ENCODE measurements at places on chromosomes 13 and 19.

DNA sequence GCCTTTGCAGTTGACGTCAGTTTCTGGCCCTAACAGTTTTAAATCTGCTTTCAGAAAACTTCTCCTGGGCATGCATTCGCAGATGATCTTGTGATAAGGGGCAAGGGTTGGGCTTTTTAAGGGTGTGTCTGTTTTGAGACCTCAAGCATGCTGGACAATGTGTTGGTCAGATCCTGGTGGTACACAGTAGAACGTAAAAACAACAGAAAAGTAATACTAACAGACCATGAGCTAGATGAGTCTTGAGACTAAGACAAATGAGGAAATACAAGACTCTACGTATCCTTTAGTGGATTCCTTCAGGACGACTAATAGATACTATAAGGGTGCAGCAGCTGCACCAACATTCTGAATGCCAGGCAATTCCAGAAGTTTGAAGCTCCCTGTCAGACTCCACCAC, 237.6 kb downstream of the DNAJC15 start:
- no peaks in the 10 kb centered on the region for H3K27me3 ChIP-seq
- DNase-seq, result no peak
- no peaks in the 10 kb centered on the region for H3K4me1 ChIP-seq
- H3K4me3 ChIP-seq, result no peak overlapping the region
- H3K27ac ChIP-seq, result no peak overlapping the region

DNA sequence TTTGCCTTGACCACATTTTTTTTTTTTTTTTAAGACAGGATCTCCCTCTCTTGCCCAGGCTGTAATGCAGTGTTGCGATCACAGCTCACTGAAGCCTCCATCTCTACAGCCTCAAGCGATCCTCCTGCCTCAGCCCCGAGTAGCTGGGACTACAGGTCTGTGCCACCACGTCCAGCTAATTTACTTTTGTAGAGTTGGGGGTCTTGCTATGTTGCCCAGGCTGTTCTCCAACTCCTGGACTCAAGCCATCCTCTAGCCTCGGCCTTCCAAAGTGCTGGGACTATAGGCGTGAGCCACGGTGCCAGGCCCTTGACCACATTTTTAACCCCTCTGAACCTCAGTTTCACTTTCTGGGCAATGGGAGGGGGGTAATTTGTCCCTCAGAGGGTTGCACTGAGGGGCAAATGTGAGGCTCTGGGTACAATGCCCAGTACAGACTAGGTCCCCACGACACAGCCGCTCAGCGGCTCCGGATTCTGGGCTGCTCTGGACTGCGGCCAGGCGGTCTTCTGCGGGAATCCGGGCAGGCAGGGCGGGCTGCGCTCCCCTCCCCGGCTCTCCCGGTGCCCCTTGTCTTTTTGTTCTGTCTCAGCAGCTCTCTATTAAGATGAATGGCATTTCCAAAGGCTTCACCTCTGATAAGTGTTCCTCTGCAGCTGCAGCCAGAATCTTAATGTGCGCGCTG, 3.8 kb upstream of the ALOX5AP start:
- no peaks in the 10 kb centered on the region for H3K36me3 ChIP-seq
- no peaks in the 10 kb centered on the region for H3K27me3 ChIP-seq
- H3K4me3 ChIP-seq, result no peak overlapping the region
- H3K27ac ChIP-seq, result no peak overlapping the region

DNA sequence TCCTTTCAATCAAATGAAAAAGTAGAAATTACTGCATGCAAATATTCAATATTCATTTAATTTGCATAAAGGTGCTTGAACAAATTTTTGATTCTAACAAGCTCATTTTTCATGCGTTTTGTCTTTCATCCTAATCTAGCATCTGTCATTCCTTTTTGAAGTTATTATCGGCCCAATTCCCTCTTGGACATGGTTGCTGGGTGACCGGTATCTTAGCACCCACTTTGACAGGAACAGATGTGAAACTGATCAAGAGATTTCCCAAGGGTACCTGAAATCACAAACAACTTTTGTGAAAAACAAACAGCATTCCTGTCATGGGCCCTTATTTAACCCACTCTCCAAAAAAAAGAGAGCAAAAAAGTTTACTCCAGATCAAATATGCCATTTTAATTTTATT, 13.3 kb downstream of the DACH1 start:
- H3K4me1 ChIP-seq, result no peaks in the 10 kb centered on the region
- H3K27ac ChIP-seq, result no peak overlapping the region
- H3K27me3 ChIP-seq, result no peaks in the 10 kb centered on the region
- DNase-seq, result no peak
- no peak overlapping the region for H3K4me3 ChIP-seq

DNA sequence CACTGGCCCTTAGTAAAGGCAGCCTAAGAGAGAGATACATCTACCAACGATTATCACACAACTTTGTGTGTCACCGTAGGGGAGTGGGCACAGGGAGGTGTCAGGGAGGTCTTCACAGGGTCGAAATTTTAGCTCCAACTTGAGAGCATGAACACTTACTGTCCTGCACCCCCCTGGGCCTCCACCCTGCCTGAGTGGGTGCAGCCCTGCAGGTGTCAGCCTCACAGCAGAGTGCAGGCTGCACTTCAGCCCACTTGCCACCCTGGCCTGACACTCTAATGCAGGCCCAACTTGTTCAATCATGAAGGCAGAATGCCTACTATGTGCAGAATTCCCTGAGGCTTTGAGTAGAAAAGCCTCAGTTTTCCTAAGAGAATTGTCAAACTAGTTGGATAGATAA, 4.0 kb upstream of the SMAD9 start:
- H3K36me3 ChIP-seq, result no peaks in the 10 kb centered on the region
- peaks cover 4% of the 10 kb centered on the region for H3K27me3 ChIP-seq
- H3K4me1 ChIP-seq, result no peaks in the 10 kb centered on the region
- DNase-seq, result no peak
- H3K4me3 ChIP-seq, result no peak overlapping the region

Measured in effector memory CD4-positive, alpha-beta T cell (primary cell).